ENCODE measurements at places on chromosomes 5 and 9.

- peak; percentile 39 for DNase-seq
Observed at GRCh38 chr9:36470643-36471290, 70.7 kb upstream of the RNF38 start.

DNA sequence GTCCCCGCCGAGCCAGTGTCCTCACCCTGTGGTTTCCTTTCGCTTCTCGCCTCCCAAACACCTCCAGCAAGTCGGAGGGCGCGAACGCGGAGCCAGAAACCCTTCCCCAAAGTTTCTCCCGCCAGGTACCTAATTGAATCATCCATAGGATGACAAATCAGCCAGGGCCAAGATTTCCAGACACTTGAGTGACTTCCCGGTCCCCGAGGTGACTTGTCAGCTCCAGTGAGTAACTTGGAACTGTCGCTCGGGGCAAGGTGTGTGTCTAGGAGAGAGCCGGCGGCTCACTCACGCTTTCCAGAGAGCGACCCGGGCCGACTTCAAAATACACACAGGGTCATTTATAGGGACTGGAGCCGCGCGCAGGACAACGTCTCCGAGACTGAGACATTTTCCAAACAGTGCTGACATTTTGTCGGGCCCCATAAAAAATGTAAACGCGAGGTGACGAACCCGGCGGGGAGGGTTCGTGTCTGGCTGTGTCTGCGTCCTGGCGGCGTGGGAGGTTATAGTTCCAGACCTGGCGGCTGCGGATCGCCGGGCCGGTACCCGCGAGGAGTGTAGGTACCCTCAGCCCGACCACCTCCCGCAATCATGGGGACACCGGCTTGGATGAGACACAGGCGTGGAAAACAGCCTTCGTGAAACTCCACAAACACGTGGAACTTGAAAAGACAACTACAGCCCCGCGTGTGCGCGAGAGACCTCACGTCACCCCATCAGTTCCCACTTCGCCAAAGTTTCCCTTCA lies 1.4 kb downstream of the GLIS3 start:
- DNase-seq = peak; percentile 17

DNA sequence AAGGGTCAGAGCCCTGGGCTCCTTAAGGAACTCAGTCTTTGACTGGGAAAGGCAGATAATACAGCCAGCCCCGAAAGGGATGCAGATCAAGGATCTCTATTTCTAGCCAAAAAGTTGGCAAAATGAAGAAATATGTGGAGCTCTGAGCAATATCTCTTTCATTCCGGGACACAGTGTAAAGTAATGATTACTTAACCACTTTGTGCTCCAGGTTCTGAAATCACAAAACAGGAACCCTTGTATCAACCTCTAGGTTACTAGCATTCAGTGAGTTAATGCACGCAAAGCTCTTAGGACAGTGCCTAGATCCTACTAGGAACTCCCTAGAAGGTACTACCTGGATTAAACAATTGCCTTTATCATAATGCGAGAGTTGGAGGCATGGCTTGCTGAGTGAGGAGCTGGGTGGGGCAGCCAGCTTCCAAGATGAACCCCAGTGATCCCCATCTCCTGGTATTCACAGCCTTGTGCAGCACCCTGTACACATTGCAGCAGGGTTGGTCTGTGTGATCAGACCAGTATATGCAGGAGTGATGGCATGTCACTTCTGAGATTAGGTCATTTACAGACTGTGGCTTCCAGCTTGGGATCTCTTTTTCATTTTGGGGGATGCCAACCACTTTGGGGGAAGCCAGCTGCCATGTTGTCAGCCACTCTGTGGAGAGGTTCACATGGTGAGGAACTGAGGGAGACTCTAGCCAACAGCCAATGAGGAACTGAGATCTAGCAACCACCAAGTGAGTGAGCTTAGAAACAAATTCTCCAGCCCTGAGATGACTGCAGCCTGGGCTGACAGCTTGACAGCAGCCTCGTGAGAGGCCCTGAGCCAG lies 103.1 kb upstream of the SLC44A1 start:
- DNase-seq = no peak

GRCh38 chr9:14326264-14326826 lies 12.4 kb upstream of the NFIB start:
- DNase-seq = no peak

GRCh38 chr5:52598968-52599367 lies 188.7 kb upstream of the ITGA1 start:
- DNase-seq = no peak

- DNase-seq = no peak
Observed at GRCh38 chr9:136147038-136147889, 28.6 kb upstream of the TMEM250 start.

- DNase-seq = no peak
Observed at GRCh38 chr9:111400564-111400898, 70.5 kb upstream of the OR2K2 start.

- DNase-seq = no peak
Observed at GRCh38 chr5:7805379-7805778, 45.6 kb downstream of the CFAP90 start.

DNA sequence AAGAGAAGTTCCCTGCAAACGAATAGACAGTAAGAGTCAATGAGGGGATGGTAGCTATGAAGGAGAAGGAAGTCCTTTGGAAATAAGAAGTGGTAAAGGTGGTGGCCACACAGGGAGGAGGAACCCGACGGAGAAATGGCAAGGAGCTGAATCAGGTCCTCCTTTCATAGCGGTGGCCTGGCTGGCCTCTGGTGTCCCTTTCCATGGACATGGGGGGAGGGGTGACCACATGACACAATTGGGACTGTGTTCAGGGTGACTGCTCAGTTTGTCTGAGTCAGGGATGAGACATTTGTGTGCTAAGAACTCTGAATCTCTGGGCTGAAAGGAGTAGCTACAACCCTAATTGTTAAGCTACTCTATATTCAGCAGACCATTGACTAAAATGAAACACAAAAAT lies 28.7 kb upstream of the TIMD4 start:
- DNase-seq = no peak

DNA sequence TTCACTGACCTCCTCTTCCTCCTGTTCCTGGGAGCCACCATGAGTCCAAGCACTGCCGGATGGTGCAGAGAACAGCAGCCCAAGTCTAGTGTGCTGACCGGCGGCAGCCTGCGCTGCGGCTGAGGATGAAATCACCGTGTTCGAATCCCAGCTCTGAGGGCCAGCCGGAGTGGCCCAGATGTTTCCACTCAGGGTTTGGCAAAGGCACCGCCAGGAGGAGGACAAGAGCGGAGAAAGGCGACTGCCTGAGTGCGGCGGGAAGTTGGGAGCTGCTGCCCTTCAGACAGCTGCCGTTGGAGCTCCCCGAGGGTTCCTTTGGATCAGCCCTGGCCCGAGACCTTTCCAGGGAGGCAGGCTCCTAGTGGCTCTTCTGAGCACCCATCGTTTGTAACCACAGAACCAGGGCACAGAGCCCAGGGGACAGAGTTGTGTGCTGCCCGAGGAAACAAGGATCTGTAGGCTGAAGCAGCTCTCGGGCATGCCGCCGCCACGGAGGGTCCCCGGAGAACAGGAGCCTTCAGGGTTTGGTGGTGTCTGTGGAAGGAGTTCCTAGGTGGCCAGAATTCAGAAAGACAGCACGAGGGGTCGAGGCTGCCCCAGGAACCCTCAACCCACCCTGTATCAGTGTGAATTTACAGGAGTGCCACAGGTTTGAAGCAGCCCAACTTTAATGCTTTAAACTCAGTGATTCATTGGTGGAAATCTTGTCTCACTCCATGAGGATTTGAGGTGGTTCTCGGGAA lies 115.6 kb upstream of the COL5A1 start:
- DNase-seq = no peak

- no peak for DNase-seq
Observed at GRCh38 chr5:58123501-58123900, 336.4 kb downstream of the PLK2 start.

- DNase-seq = no peak
Observed at GRCh38 chr5:155735388-155735787, 591.6 kb upstream of the SGCD start.

DNA sequence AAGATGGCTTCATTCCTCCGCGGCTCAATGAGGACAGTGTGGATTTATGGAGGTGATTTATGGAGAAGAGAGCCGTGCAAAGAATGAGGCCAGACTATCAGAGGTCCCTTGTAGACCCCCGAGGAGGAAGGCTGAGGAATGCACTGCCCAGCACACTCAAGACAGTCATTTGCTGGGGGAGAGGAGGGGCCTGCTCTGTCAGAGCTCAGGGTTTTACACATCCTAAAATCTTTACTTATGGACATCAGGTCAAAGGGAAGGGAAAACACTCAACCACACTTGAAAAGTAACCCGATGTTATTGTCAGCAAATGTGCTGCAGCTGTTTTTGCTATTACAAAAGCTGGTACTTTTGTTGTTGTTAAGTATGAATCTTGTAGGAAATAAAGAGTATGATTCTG lies 289.5 kb downstream of the SLIT3 start:
- DNase-seq = no peak

- no peak for DNase-seq
Observed at GRCh38 chr5:64688965-64689364, 1.3 kb upstream of the SHISAL2B start.

GRCh38 chr5:51383131-51384121 lies at the start of gene ISL1:
TSS of gene ISL1 (plus strand) at chr5:51383448. CDS start at chr5:51383672, 224 bp downstream.
- DNase-seq = no peak

- no peak for DNase-seq
Observed at GRCh38 chr5:56958595-56958994, 6.7 kb upstream of the MIER3 start.

- DNase-seq = no peak
Observed at GRCh38 chr9:129175515-129175824, 2.6 kb downstream of the IER5L start.

GRCh38 chr5:140801494-140801841 lies 611 bp downstream of the PCDHA3 start:
- DNase-seq = no peak

GRCh38 chr9:107819772-107820565 lies 330.4 kb upstream of the KLF4 start:
- DNase-seq = no peak

- no peak for DNase-seq
Observed at GRCh38 chr5:171523781-171524180, 104.3 kb downstream of the FGF18 start.

DNA sequence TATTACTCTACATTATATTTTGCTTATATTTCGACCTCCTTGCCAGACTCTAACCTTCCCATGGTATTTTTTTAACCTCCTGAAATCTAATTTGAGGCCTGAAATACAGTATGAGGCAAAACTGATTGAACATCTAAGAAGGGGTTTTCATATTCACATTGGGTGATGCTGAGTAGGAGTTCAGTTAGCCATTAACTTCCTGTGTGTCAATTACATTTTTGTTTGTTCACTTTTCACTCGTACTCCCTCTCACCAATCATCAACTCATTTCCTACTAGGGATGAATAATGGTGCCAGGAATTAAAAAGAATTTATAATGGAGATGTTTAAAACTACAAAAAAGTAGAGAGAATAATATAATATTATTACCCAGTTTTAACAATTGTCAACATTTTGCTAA lies 27.6 kb upstream of the GLRA1 start:
- no peak for DNase-seq

- peak; percentile 4 for DNase-seq
Observed at GRCh38 chr9:2157277-2158110, 142.3 kb downstream of the SMARCA2 start.

DNA sequence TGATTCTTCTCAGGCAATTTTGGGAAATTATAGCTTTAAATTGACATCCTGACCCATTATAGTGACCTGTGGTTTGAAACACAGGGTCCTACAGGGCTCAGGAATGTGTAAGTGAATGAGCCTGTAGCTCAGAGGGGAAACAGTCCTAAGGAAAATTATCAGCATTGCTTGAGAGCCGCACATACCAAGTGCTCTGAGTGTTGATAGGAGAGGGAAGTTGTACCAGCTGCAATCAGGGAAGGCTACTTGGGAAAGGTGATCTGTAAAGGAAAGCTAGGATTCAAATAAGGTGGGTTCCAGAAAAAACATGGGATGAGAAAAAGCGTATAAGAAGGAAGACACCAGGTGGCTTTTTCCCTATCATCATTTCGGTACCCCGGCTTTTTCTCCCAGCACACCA lies 4.4 kb upstream of the SLC25A51 start:
- no peak for DNase-seq

GRCh38 chr5:172565455-172565854 lies 75.6 kb upstream of the NEURL1B start:
- no peak for DNase-seq

DNA sequence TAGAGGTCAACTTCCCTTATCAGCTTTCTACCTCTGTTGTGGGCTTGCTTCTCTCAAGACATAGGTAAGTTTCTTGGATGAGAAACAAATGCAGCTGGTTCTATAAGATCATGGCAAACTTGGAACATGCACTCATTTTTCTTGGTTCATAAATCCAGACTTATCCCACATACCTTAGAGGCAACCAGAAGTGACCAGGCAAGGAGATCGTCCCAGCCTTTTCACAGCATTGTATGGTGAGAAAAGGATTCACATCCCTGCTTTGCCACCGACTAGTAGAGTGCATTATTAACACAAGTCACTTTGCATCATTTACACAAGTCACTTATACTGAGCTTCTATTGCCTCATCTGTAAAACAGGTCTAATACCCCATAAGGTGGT lies 35.4 kb downstream of the LHFPL2 start:
- no peak for DNase-seq

DNA sequence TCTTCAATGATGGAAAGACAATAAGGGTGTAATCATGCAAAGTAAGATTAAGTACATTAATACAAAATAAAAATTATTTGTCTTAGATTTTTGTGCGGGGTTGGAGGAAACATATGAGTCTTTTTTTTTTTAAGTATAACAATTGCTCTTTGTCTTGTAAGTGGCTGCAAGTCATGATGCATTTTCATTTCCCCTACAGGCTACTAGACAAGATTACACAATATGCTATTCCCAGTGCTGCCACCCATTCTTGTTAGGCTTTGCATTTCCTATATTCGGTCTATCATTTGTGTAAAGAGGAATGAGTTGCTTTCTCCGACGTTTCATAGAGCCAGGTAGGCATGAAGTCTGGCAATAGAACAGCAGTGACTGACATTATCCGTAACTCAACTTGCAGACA lies 294.2 kb upstream of the CYLC2 start:
- no peak for DNase-seq

DNA sequence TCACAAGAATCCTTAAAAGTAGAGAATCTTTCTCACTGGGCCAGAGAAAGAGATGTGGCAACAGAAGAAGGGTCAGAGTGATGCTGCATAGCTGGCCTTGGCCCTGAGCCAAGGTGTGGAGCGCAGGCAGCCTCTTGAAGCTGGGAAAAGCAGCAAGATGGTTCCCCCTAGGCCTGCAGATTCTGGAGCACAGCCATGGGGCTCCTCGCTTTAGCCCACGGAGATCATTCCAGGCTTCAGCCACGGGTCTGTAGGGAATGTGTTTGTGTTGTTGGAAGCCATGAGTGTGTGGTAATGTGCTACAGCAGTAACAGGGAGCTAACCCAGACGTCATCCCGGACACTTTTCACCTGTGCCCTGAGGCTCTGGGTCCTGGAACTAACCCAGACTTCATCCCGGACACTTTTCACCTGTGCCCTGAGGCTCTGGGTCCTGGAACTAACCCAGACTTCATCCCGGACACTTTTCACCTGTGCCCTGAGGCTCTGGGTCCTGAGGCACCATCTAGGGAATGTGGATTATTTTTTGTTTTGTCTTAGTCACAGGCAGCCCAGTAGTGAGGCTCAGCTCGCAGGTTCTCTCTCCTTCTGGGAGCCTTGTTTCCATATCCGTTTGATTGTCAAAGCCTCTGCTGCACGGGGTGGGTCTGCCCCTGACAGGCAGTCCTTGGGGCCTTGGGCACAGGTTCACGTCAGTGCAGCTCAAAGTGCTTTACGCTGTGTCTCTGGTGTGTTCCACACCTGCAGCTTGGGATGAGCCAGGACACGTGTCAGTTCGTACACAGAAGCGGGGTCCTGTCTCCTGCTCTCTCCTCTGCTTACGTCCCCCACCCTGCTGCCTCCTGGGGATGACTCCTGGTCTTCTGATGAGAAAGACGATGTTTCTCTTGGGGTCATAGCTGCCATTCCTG lies 56.3 kb upstream of the EXOC3 start:
- no peak for DNase-seq

- no peak for DNase-seq
Observed at GRCh38 chr9:4662989-4663792, 1.1 kb downstream of the PLPP6 start.
